ENCODE measurements at places on chromosomes 7 and 10. TPM values are rescaled to one million over a fixed set of nuclear protein-coding genes. Genes with fewer than 3 reads are reported as not detected.

DNA sequence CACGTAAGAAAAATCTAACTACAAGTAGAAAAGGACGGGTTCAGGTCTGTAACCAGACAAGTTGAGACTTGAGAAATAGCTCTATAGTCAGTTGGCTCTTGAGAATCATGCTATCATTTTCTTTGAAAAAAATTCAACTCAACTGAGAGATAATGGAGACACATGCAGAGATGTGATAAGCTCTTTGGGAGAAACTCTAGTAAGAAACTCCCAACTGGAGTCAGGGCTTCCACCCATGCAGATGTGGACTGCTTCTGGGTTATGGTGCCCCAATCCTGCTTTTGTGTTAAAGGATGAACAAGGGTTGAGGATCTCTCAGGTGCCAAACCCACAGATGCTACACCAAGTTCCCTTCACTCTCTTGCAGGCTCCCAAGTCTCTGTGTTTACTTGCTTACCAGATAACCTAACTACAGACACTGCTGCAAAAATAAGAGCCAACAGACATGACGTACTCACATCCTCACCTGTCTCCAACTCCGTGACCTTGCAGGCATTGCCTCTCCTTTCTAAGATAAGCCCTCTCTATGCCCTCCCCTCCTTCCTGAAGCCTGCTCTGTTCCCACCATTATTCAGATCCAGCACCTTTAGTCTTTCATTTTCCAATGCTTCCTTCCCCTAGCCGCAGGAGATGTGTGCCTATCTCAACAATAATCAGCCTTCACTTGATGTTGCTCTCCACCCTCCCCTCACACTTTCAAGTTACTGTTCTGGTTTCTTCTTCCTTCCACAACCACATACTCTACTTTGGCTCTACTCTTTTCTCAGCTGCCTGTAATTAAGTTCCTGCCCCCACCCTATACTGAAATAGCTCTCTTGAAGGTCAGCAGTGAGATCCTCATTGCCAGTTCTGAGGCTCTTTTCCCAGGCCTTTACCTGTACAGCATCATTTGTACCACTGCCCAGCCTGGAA lies 130.0 kb downstream of the ICA1 start:
- DNase-seq, result no peak

DNA sequence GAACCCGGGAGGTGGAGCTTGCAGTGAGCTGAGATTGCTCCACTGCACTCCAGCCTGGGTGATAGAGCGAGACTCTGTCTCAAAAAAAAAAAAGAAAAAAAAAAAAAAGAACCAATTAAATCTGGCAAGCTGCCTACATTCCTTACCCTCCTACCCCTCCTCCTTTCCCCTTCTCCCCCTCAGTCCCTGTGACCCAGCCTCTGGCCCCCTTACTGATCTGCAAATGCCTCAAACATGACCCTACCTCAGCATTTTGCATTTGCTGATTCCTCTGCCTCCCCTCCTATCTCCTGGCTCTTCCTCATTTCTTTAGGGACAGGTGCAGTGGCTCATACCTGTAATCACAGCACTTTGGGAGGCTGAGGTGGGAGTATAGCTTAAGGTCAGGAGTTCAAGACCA lies 19.3 kb downstream of the CDHR3 start:
- no peak for DNase-seq

DNA sequence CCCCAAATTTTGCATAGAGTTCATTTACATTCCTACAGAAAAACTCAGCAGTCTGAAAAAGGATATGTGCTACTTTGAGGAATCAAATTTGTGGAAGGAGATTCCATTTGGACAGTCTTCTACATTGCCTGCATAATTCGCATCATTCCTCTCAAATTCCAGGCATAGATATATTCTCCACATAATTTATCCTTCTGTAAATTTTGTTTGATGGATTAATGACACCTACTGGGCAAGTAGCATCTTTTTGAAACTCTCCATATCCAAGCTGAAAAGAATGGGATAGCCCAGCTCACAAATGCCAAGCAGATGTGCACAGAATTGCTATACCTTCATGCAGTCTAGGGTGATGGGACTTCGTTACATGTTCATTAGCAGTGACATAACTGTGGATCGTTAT lies 515.3 kb downstream of the AUTS2 start:
- no peak for DNase-seq

GRCh38 chr7:148485618-148486017 lies 104.9 kb upstream of the C7orf33 start:
- peak; percentile 35 for DNase-seq

DNA sequence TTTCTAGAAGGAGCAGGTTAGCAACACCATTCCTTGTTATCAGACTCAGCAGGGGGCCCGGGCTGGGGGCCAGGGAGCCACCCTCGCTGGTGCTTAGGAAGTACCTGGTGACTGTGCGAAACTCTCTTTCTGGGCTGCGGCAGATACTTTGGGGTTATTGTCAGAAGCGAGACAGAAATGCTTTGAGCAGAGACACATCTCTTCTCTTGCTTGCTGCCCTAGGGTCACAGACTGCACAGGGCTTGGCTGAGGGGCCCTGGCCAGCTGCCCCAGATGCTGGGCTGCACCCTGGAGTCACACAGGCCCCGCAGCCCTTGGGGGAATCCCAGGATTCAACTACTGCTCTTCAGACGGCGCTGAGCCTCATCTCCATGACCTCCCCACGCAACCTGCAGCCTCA lies 91.9 kb downstream of the WDFY4 start:
- no peak for DNase-seq

DNA sequence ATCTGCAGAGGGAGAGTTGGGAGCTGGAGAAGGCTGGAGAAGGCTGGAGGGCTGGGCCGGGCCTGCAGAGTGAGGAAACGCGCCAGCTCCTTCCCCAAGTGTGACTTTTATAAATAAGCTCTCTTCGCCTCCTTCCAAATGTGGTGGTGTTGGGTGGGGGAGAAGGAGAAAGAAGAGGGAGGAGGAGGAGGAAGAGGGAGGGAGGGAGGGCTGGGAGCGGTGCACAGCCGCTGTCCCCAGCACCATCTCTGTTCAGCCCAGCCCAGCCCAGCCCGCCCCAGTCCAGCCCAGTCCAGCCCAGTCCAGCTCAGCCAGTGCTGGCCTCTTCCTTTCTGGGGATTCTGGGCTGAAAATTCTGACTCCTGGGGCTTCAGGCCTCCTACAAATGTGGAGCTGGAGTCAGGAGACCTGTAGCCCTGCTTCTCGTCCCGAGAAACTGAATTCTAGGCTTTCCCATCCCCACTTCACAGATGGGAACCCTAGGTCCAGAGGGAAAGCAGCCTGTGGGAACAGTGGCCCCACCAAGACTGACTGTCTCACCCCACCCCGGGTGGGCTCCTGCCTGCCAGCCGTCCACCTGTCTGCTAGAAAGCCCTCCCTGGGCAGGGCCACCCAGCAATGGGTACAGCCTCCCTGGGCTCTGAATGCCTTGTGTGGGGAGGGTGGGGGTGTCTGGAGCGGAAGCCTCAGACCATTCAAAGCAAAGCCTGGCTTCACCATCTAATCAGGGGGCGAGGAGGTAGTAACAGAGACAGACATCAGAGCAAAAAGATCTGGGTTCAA lies 2.3 kb downstream of the STX1A start:
- DNase-seq, result no peak

DNA sequence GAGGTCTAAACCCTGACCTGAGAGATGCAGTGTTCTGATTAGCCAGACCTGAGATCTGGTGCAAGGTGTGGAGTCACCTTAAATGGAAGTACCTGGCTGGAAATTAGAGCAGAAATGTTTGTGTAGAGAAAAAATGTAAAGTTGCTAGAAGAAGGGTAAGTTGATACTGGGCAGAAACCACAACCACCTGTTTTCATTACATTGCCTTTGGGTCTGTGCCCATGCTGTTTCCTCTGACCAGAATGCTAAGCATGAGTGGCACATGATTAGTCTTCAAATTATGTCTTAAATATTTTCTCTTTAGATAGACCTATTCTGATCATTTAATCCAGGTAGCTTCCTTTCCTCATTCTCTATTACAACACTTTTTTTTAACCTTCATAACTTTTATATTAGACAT lies 69.0 kb downstream of the CASD1 start:
- DNase-seq, result no peak

GRCh38 chr7:20595971-20596370 lies 19.5 kb upstream of the ABCB5 start:
- DNase-seq, result no peak

DNA sequence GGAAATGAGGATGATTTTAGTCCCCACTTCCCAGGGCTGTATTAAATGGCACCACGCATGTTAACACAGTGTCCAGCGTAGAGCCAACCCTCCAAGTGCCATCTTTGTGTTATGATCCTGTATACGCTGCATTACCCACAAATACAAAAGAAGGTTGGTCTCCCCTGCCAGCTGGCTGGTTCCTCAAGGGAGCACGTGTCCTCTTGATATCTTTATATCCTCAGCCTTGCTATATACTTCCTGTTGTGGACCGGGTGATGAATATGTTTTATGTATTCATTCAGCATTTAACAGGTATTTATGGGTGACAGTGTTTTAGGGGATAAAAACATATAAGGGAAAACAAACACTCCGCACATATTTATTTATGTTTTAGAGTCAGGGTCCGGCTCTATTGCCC lies 23.2 kb upstream of the PRRT4 start:
- no peak for DNase-seq

DNA sequence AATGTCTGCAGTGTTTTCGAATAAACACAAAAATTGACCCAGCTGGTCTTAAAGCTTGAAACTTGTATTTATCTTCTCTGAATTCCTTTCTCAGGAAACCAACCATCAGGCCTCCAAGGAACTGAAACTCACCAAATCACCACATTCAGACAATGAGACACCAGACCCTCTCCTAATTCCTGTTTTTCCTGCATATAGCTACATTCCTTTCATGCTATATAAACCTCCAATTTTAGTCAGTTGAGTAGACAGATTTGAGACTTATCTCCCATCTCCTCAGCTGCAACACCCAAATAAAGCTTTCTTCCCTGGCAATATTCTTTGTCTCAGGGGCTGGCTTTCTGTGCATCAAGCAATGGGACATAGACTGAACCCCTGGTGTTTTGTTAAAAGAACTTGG lies 317.0 kb downstream of the CACNA2D1 start:
- no peak for DNase-seq

DNA sequence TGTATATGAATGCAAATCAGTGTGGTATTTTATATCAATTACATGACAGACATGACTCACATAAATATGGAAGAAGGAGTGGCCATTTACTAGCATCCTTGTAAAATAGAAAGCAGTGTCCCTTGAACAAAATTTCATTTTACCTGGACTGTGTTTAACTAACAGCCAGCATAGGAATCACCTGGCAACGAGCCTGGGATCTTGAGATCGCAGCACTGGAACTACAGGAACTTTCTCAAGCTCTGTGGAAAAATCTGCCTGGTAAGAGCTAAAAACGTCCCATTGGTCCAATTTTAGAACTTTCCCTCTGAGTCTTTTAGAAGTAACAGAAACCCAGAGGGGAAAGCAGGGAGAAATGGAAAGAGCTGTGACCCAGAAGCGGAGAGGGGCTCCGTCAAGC lies 68.9 kb upstream of the AMPH start:
- DNase-seq, result no peak

GRCh38 chr10:72044417-72045041 lies 43.8 kb downstream of the SPOCK2 start:
- DNase-seq, result no peak

- no peak for DNase-seq
These were observed 7.7 kb downstream of the FGF8 start for GRCh38 chr10:101767966-101768790.

- no peak for DNase-seq
These were observed 125.0 kb upstream of the FOXK1 start for GRCh38 chr7:4556868-4557793.

DNA sequence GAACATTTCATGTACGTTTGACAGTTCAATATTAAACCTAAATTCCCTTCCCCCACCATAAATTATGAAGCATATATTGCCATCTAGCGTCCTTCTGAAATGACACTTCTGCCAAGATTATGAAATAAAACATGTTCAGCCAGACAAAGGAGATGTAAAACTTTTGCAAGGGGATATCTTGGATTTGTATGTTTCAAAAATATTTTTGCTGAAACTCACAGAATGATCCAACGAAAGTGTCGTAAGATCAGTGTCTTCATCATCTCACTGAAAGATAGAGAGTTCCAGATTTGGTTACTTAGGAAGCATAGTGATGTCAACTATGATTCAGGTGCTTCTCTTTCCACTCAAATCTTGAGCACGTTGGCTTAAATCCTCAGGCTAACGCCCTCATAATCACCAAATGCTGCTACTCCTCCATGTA lies 904.3 kb downstream of the XPNPEP1 start:
- DNase-seq, result peak; percentile 14

GRCh38 chr7:102404005-102404861 lies 8.1 kb downstream of the PRKRIP1 start:
- no peak for DNase-seq

DNA sequence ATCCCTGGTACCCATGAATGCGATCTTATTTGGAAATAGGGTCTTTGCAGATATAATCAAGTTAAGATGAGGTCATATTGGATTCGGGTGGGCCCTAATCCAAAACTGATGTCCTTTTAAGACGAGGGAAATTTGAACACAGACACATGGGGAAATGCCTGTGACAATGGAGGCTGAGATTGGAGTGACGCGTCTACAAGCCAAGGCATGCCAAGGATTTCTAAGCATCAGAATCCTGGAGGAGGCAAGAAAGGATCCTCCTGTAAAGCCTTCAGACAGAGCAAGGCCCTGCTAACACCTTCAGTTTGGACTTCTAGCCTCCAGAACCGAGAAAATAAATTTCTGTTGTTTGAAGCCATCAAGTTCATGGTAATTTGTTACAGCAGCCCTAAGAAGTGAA lies 18.5 kb downstream of the PARP12 start:
- DNase-seq, result no peak

- no peak for DNase-seq
These were observed 107.3 kb downstream of the LRRN3 start for GRCh38 chr7:111198255-111198654.

DNA sequence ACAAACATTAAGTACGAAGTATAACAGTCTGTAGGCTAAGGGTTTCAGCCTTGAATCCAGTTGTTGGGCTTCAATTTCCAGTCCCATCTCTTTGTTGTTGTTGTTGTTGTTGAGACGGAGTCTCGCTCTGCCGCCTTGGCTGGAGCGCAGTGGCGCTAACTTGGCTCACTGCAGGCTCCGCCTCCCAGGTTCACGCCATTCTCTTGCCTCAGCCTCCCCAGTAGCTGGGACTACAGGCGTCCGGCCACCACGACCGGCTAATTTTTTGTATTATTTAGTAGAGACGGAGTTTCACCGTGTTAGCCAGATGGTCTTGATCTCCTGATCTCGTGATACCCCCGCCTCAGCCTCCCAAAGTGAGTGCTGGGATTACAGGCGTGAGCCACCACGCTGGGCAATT lies 464.9 kb downstream of the ANKRD7 start:
- DNase-seq, result no peak

GRCh38 chr7:5699467-5700384 lies 81.7 kb downstream of the RNF216 start:
- no peak for DNase-seq

The PLA2G12B gene
- total RNA-seq, result not detected

The EEPD1 gene
- total RNA-seq, result 12.2 TPM

The DNAH11 gene
- 0.89 TPM for total RNA-seq

The PPP1R9A gene
- total RNA-seq, result 15.0 TPM

The IFIT1B gene
- total RNA-seq, result 4.9 TPM

The RET gene
- 9.3 TPM for total RNA-seq

The EVX1 gene
- total RNA-seq, result not detected

The NRG3 gene
- total RNA-seq, result 0.39 TPM

The HOXA10 gene
- 2.8 TPM for total RNA-seq

The RAMP3 gene
- 3.5 TPM for total RNA-seq

The PPP1R3C gene
- total RNA-seq, result 71.7 TPM

The SPDYE6 gene
- not detected for total RNA-seq
